Subcutaneous preadipocyte (primary cell): ENCODE measurements at places on chromosomes 2 and 18. TPM values are rescaled to one million over a fixed set of nuclear protein-coding genes. Genes with fewer than 3 reads are reported as not detected.

The BCL11A gene
- total RNA-seq = under 0.01 TPM in 1 of 2 replicates, not detected in the other

The ABCG8 gene
- not detected in 2 replicates for total RNA-seq

The NLRC4 gene
- total RNA-seq = not detected in 2 replicates

The ANAPC1 gene
- 59.2 and 75.5 TPM in 2 replicates for total RNA-seq

The LRRC30 gene
- not detected in 2 replicates for total RNA-seq

The TRAPPC12 gene
- 66.9 and 80.0 TPM in 2 replicates for total RNA-seq

The PAIP2B gene
- 0.20 and 0.37 TPM in 2 replicates for total RNA-seq

The SCG2 gene
- total RNA-seq = 0.39 and 1.1 TPM in 2 replicates

The AOX1 gene
- 183 and 229 TPM in 2 replicates for total RNA-seq

The INHA gene
- 0.20 and 0.37 TPM in 2 replicates for total RNA-seq

The MYO7B gene
- total RNA-seq = 0.37 TPM in 1 of 2 replicates, not detected in the other

The IL36G gene
- not detected in 2 replicates for total RNA-seq

The SULT1C2 gene
- under 0.01 and 0.39 TPM in 2 replicates for total RNA-seq

The ERMN gene
- total RNA-seq = not detected in 2 replicates

The TUBA4A gene
- 9.2 and 17.6 TPM in 2 replicates for total RNA-seq

The CFAP65 gene
- 0.20 TPM in 1 of 2 replicates, not detected in the other for total RNA-seq

The AQP12B gene
- not detected in 2 replicates for total RNA-seq

The SCYGR7 gene
- not detected in 2 replicates for total RNA-seq

The GKN1 gene
- total RNA-seq = not detected in 2 replicates

The STK16 gene
- 26.4 and 27.2 TPM in 2 replicates for total RNA-seq

The IFIH1 gene
- total RNA-seq = 3.1 and 4.0 TPM in 2 replicates

The C18orf32 gene
- total RNA-seq = 5.7 and 7.0 TPM in 2 replicates

The MALL gene
- 4.7 and 8.8 TPM in 2 replicates for total RNA-seq

The PLGLB1 gene
- 1.2 and 1.5 TPM in 2 replicates for total RNA-seq

The TXNDC9 gene
- total RNA-seq = 64.5 and 68.3 TPM in 2 replicates
